Progenitor cell of endocrine pancreas (in vitro differentiated cells): ENCODE measurements at places on chromosomes 12 and 14. TPM values are rescaled to one million over a fixed set of nuclear protein-coding genes. Genes with fewer than 3 reads are reported as not detected.

BDKRB1 gene
- not detected in 2 replicates for total RNA-seq

TRIM9 gene
- total RNA-seq: 1.7 and 2.6 TPM in 2 replicates

DNA sequence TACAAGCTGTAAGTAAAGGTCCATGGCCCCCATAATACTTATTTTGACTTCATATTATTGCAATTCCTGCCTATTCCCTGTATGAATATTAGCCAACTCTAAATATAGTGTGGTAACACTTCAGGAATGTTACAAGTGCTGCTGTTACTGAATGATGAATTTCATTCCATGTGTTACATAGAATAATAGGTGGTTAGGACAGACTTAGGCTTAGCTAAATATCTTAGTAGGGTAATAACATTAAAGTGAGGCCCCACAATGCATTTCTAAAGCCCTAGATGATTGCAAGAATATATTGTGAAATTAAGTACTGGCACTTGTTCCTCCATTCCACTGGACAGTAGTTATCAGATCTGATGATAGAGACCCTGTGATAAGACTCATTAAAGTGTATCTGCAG lies 182.7 kb downstream of the PCNX1 start:
- no peak overlapping the region for H3K4me3 ChIP-seq
- DNase-seq: no peak
- peaks cover 38% of the 10 kb centered on the region for H3K36me3 ChIP-seq
- no peak overlapping the region for H3K27ac ChIP-seq

- no peaks in the 10 kb centered on the region for H3K36me3 ChIP-seq
- H3K4me3 ChIP-seq: no peak overlapping the region
- no peaks in the 10 kb centered on the region for H3K27me3 ChIP-seq
These were observed 716.8 kb downstream of the LRFN5 start for GRCh38 chr14:42323426-42323825.

GRCh38 chr12:63930971-63931370 lies 86.5 kb downstream of the SRGAP1 start:
- H3K4me1 ChIP-seq: peaks cover 3% of the 10 kb centered on the region
- no peaks in the 10 kb centered on the region for H3K36me3 ChIP-seq
- H3K4me3 ChIP-seq: no peak overlapping the region
- H3K27me3 ChIP-seq: no peaks in the 10 kb centered on the region
- no peak for DNase-seq
